Stimulated activated CD4-positive, alpha-beta T cell treated with anti-CD3 and anti-CD28 coated beads, Interleukin-2, amount 100 ng/mL, for 4 hours (primary cell): ENCODE measurements at places on chromosomes 4 and X.

- no peak for DNase-seq
Measured at GRCh38 chr4:33149658-33150524, 2429.7 kb downstream of the PCDH7 start.

DNA sequence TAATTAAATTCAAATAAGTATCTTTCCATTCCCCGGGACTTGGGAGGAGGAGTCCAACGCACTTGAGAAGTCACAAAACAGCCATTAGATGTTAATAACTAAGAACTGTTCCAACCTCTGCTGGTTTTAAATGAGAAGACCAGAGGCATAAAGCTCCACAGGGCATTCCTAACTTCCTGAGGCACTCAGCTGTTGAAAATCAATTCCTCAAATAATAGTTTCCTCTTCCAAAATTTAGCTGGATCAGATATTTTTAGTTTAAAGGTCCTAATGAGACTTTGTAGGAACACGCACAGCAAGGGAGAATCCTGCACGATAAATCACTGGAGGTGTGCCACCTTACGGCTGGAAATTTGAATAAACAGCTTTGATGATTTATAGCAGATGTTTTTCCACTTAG is 504.3 kb upstream of the ZFP42 start:
- no peak for DNase-seq

DNA sequence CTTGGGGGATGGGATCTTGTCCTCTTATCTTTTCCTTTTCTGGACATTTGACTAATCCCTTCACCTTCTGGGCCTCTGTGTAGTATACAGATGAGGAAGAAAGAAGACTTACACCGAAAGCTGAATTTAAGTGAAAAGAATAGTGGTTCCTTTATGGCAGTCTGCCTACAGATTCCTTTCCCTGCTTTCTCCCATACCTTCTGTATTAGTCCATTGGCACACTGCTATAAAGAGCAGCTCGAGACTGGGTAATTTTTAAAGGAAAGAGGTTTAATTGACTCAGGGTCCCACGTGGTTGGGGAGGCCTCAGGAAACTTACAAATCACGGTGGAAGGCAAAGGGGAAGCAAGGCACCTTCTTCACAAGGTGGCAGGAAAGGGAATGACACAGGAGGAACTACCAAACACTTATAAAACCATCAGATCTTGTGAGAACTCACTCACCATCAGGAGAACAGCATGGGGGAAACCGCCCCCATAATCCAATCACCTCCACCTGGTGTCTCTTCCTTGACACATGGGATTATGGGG is 34.0 kb upstream of the CD38 start:
- DNase-seq: no peak

DNA sequence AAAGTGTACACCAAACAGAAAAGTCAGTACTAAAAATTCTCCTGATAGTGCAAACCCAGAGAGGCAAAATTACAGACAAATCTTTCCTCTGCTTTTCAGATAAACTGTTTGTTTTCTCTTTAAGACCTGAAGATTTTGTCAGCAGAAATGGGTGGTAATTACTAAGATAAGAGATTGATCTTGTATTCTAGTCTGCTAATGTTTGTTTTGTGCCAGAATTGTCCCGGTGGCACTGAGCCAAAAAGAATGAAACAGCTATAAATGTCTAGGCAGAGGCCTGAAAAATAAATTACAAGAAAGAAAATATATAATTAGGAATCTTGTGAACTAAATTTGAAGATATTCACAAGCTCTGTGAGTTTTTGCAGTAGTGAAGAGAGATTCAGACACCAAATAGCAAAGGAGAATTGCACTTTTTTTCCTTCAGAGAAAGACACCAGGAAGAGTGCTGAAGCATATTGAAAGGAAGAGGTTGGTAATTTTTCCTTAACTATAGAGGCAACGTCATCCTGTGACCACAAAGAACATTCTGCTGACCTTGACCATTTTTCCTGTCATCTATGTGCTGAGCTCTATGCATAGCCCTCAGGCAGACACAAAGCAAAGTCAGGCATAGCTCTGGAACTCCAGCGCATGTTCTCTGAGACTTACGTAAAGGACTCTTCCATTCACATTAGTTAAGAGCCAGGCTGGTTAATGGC is 314.5 kb upstream of the RASGEF1B start:
- DNase-seq: no peak

DNA sequence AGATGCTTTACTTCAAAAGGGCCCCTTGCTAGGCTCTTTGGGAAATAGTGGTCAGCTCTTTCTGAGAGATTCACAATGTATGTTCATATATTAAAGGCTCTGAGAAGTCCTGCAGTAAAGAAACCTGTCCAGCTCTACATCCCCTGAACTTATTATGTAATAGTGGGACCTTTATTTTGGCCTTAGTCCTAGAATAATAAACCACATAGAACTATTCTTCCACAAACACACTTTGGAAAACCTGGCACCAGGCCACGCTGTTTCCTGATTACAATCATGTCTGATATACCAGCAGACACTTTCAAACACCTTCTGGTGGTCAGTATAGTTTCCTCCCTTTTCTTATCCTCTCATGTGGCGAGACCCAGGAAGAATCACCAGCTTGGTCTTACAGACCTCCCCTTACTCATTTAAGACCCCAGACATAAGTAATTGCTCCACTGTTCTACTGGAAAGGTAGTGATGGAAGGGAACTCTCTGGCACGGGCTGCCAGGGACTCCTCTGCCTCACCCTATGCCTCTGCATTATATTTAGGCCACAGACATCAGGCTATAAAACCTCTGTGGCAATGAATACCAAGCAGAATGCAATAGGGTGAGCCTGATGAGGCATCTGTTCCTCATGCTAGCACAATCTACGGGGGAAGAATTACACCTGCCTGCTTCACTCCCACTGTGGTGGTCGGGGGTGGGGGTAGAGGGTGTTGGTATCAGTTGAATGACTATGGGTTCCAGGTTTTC is 5.7 kb upstream of the PPEF1 start:
- DNase-seq: no peak

- DNase-seq: no peak
Measured at GRCh38 chr4:158129694-158130093, 43.1 kb downstream of the GASK1B start.

- DNase-seq: no peak
Measured at GRCh38 chr4:179492260-179493080, 2050.2 kb upstream of the AGA start.

DNA sequence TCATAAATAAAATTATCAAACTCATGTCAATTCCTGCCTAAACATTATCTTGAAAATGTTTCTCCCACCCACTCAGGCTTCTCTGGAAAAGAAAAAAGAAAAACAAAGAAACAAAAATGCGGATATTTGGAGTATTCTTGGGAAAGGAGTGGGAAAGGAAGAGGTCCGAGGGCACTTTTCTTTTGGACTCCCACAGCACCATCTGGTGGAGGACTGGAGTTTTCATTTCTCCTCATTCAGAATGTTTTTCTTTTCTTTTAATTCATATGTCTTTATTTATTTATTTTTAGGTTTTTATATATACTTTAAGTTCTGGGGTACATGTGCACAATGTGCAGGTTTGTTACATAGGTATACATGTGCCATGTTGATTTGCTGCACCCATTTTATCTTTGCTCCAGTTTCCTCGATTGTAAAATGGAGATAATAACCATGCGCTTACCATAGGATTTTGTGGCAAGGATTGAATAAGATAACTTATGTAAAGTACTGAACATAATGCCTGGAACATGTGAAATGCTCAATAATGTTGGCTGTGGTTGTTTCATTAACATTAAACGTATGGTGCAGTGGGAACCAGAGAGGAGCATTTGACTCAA is 8.0 kb upstream of the KCNE5 start:
- no peak for DNase-seq

- no peak for DNase-seq
Measured at GRCh38 chr4:86506591-86506990, 87.5 kb upstream of the PTPN13 start.

- no peak for DNase-seq
Measured at GRCh38 chrX:47483306-47484268, 565 bp upstream of the ZNF41 start.

DNA sequence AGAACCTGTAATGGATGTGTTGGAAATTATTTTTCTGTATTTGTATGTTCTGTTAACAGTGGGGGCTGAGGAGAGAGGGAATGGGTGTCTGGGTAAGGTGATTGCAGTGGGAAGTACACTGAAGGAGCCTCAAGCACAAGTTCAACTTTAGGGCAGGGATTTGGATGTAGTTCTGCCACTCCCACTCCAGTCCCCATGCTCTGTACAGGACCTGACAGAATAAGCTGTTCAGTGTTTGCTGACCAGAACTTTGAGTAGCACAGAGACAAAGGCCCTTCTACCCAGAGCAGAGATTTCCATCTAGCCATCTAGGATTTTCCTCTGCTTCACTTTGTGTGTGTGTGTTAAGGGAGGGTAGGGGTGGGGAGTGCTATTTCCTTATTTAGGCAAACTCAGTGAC is 49.2 kb downstream of the VSIG4 start:
- DNase-seq: no peak

GRCh38 chr4:57039345-57039744 is 60.6 kb downstream of the POLR2B start:
- DNase-seq: no peak

- DNase-seq: no peak
Measured at GRCh38 chr4:159384632-159385031, 281.8 kb downstream of the RAPGEF2 start.

- peak; percentile 10 for DNase-seq
Measured at GRCh38 chr4:11428899-11429698, 405 bp upstream of the HS3ST1 start.

DNA sequence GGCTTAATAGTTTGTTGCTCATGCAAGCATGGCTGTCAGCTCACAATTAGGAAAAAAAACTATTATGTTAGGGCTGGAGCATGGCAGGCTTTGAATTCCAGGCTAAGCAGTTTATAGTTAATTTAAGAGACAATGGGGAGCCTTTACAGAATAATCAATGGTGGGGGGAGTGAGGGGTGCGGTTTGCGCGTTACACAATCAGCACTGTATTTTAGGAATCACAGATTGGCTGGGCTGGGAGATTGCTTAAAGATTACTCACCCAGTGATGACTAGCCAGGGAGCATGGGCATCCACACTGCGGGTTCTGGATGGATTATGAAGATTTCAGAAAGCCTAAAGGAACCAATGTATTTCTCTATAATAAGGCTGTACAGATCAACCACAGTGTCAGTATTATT is 186.6 kb downstream of the SOX3 start:
- DNase-seq: no peak

GRCh38 chrX:57977992-57978391 is 67.7 kb upstream of the ZXDA start:
- DNase-seq: no peak

- DNase-seq: peak; percentile 3
Measured at GRCh38 chrX:44871931-44872820, 812 bp upstream of the KDM6A start.

- DNase-seq: no peak
Measured at GRCh38 chr4:29336861-29337260, 1383.3 kb upstream of the PCDH7 start.
